ENCODE measurements at places on chromosomes 2 and 18. TPM values are rescaled to one million over a fixed set of nuclear protein-coding genes. Genes with fewer than 3 reads are reported as not detected.
A peak's percentile ranks its signal among the peaks of the same experiment; 100 is the strongest.

DNA sequence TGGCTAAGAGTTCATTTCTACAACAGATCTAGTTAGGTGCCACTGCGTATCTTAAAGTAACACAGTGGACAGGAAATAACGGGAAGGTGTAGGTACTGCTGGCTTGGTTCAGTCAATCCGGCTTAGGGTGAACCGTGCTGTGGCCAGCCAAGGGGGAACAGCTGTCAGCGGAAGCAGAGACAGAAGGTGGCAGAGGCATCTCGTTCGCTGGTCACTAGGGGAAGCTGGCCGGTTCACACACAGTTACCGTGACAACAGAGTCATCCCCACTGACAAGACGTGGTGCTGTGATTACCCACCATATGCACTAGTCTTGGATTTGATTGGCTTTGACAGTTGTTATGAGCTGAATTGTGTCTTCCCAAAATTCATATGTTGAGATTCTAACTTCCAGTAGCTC is 58.8 kb upstream of the HDAC4 start:
- no peak for DNase-seq

GRCh38 chr2:38613126-38613848 is 10.6 kb upstream of the HNRNPLL start:
- DNase-seq, result no peak

- no peak for DNase-seq
These were observed 310.8 kb downstream of the ERBB4 start for GRCh38 chr2:212227755-212228154.

DNA sequence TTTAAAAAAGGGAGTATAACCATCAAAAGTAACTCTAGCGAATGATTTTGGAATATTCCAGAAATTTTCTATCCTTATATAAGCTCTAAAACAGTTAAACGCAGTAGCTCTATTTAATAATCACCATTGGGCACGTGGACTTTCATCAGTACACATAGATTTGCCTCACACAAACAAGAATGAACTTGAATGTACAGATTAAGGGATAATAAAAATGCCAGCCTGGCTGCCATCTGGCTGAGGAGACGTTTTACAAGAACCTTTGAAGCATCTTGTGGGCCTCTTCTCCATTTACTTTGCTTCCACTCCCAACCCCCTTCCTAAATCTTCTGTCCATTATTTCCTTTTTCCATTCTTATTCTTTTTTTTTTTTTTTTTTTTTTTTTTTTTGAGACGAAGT is 47.2 kb downstream of the AGAP1 start:
- no peak for DNase-seq

- DNase-seq, result no peak
These were observed 571.9 kb downstream of the METTL4 start for GRCh38 chr18:1999387-1999786.

GRCh38 chr2:211451642-211452041 is 895.2 kb downstream of the CPS1 start:
- DNase-seq, result no peak

- DNase-seq, result peak; percentile 80
These were observed 315.6 kb downstream of the IRS1 start for GRCh38 chr2:226483745-226484619.

GRCh38 chr2:230583581-230583980 is 129.1 kb upstream of the CAB39 start:
- no peak for DNase-seq

DNA sequence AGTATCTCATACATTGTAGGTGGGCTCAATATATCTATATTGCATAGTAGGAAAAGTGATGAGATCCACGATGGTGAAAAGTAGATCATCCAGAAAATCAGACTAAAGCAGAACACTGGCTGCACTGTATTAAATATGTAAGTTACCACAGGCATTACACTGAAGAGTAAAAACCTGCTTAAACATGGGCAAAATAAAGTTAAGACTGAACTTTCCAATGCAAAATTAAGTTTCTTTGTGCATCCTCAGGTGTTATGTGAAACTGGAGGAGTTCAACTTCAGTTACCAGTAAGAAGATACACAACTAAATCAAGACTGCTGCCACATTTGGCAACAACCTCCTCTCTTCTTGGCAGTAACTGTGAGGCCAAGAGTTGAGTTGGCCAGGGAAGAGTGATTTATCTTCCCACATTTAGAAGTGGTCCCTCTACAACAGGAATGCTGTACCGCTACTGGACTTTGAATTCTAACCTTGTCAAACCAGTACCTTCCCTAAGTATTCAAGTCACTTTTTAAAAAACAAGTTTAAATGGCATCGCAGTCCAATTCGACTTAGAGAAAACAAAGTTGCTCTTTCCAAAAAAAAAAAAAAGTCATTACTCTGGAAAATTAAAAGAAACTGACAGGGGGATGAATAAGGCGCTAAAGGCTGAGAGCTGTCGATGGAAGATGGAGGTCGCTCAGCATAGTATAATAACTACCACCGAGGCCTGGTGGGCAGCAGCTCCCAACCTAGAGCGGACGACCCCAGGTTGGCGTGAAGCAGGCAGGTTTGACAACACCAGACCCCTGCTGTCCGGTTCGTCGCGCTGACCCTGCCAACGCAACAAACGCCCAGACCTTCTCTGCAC is 1.1 kb downstream of the MAP4K3 start:
- no peak for DNase-seq

GRCh38 chr2:42249284-42249683 is 80.1 kb downstream of the EML4 start:
- DNase-seq, result no peak

GRCh38 chr2:9170458-9171130 is 36.0 kb upstream of the ASAP2 start:
- peak; percentile 79 for DNase-seq

GRCh38 chr18:22494771-22495170 is 77.1 kb upstream of the CTAGE1 start:
- no peak for DNase-seq

DNA sequence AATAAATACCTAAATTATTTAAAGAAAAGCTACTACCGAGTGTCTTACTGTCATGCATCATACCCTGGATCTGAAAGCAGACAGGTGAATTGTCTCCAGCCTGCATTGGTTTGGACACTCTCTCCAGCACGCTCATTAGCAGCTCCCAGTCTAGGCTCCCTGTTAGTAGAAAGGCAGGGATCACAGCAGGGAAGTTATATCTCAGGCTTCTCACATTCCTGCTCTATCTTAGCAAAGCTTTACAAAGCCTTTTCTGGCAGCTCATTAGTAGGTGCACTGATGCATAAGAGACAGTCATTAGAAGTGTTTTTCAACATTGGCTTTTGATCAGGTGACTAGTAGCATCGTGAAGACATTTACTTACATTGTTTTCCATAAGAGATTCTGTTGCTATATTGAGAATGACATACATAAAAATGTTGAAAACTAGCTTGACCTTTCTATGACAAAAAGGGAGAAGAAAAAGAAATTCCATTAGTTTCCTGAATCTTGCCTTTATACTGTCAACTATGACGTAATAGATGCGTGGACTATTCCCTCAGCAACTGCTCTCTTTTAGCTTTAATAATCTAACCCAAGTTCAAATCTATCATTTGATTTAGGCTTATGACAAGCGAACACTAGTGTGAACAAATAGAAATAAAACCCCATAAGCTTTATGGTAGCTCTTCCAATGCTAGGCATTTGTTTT is 408.7 kb upstream of the KCNH7 start:
- DNase-seq, result no peak

DNA sequence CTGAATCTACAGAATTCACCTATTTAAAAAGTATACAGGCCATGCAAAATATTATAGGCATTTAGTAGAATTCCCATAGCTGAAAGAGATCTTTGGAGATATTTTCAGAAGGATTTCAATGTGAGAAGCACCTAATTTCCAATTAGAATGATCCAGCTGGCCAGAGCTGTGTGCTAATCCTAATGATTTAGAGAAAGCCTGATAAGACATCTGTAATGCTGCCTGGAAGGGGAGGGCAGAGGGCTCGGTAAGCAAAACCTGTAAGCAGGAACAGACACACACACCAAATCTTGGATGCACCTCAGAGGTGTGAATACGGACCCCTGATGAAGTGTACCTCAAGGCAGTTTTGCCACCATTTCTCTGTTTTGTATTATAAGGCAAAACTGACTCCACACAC is 14.0 kb downstream of the SERTAD2 start:
- DNase-seq, result no peak

DNA sequence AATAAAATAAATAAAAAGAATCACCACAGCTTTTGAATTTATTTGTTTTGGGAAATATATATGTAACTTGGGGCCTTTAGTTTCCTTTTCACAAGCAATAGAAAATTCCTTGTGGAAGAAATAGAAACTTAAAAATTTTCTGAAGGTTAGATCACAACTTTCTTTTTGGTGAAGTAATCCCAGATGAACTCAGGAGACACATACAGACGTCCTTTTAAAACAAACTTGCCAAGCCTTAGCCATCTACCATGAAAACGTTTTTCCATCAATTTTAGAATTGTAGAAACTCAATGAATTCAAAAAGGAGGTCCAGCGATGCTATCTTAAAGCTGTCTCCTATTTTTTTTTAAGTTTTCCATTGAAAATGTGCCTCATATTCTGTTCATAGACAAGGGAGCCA is 225.6 kb downstream of the ASXL3 start:
- DNase-seq, result no peak

DNA sequence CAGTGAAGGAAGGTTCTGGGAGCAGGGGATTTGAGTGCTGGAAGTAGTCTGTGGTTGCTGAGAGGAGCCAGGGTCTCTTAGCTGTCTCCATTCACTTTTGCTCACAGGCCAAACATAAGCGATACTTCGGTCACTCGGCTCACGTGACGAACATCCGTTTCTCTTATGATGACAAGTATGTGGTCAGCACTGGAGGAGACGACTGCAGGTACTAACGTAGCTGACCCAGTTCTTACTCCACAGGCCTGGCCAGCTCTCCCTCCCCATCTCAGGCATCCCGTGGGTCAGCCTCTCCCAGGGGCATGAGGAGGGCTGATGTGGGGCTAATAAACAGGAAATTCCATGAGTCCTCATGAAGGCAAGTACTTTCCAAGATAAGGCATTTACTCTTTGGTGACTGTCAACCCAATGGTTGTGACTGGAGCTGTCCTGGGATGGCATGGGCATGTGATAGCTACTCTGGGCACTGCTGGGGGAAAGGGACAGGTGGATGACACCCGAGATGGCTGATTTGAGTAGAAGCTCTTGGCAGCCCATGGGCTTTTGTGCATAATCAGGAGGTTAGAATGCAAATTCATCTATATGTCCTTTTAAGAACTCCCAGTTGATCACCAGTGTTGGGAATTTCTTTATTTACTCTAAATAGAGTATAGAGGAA is 81.6 kb downstream of the RTN4 start:
- no peak for DNase-seq

DNA sequence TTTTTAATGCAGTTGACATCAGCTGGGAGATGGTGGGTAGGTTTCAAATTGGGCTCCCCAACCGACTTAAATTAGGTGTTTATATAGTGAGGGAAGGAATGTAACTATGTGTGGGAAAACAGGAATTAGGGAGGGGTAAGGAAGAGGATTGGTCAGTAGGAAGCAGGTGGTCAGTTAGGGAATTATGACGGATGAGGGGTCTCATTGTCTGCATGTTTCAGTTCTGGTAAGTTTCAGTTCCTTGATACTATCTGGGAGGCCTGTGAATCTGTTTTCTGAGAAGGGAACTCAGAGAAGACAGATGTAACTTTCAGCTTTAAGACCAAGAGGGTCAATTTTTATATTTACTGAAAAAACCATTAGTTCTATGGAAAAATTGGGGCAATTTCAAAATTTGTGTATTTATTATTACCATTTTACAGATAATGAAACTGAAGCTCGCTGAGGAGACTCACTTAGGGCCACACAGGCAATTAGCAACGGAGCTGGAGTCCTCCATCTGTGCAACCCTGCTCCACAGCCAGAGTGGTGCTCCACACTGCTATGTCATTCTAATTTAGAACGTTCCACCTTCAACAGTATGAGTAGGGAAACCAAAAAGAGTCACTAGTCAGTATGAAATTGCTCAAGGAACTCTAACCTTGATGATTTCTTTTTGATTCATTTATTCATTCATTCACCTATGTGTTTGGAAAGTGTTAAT is 36.0 kb upstream of the CCDC195 start:
- DNase-seq, result no peak

DNA sequence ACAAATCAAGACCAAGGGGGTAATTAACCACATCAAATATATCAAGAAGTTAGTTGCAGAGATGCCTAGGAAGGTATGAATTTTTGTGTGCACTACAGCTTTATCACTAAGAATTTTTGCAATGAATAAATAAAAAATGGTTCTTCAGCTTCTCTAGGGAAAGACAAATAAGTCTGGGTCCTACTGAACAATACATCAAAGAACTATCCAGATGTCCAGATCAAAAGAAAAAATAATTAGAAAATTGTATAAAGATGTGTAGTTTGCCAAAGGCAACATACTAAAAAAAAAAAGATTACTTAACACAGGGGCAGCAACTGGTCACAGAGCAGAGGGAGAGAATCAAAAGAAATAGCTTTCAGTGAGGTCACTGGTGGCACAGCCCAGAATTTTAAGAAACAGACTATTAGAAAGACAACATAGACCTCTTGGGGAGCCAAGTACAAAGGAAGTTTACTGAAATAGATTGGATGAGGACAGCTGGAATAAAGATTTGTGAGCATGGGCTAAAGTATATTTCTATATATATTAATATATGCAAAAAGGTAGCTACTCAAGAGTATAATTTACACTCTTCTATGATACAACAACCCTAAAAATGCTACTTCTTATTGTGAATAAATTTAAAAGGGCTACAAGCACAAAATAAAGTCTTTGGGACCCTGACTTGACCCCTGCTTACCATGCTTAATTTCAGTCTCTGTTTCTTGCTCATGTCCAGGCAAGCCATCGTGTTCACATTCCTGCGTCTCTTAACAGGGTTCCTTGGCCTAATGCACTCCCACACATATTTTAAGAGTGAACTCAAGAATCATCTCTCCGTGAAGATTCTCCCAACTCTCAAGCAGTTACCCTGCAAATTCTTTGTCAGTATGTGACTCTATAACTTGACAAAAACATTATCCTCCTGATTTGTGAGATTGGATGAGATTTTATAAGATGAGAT is 99.0 kb upstream of the GRB14 start:
- no peak for DNase-seq

DNA sequence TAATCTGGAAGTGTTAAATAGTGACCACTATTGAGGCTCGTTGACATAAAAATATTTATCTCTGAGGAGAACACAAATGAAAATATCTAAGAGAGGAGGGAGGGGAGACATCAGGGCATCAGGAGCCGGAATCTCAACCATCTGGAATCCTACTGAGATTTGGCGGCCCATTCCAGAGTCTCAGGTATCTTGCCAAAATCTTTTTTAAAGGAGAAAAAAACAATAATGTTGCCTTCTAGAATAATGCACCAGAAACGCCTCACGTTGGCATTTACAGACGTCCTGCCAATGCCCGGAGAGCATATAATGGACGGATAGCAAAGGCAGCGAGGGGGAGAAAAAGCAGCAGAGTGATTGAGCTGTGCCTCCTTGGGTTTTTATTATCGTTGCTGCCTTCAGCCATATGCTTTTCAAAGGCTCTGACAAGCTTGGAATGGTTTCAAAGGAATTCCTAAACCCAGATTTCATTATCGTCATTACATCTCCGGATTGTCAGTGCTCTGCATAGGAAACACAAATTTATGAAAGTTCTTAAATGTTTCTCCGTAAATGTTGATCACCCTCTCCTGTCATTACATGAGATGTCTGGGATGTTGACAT is 30.9 kb upstream of the EGR4 start:
- DNase-seq, result no peak

Gene TMEM185B
- total RNA-seq, result 69.9 TPM

Gene AGXT
- 0.39 TPM for total RNA-seq

Gene EMX1
- total RNA-seq, result 3.6 TPM

Gene SLC19A3
- total RNA-seq, result 98.5 TPM

Gene COLEC12
- total RNA-seq, result 0.44 TPM
